Esophagus mucosa (tissue), 1 donor: ENCODE measurements at places on chromosomes 1 and 21. TPM values are rescaled to one million over a fixed set of nuclear protein-coding genes. Genes with fewer than 3 reads are reported as not detected.

- no peak for ATAC-seq
These were observed 619 bp upstream of the ZBTB8B start for GRCh38 chr1:32464191-32464715.

DNA sequence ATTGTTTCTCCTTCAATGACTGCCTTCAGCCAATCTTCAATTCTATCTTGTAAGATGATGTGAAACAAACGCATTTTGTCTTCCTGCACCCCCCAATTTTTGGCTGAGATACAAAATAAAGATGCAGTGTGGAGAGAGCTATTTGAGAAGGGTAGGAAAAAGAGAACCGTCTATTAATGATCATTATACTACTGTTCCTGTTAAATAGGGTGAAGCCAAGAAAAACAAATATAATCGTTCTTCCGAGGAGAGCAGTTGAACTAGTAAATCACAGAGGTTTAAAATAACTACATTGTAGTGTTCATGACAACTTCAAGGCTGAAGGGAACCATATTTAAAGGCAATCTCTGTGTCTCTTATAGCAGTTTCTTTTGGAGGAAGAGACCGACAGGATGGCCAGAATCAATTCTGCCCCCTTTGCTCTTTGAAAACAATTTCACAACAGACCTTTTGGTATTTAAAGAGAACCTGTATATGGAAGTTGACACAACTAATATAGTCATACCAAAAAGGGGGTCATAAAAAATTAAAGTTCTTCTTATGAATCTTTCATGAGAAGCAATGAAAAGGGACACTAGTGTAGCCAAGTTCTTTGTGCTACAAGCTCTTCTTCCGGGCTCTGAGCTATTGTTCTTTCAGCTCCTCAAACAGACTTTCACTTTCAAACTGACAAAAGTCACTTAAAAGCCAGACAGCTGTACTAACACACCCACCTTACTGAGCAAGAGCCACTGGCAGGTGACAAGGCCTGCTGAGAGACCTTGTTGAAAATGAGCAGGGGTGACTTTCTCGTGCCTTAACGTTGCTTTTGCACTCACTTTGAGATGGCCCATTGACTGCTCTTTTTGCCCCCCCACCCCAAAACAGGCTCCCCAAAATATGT is 30.9 kb downstream of the PROX1 start:
- no peak for ATAC-seq

DNA sequence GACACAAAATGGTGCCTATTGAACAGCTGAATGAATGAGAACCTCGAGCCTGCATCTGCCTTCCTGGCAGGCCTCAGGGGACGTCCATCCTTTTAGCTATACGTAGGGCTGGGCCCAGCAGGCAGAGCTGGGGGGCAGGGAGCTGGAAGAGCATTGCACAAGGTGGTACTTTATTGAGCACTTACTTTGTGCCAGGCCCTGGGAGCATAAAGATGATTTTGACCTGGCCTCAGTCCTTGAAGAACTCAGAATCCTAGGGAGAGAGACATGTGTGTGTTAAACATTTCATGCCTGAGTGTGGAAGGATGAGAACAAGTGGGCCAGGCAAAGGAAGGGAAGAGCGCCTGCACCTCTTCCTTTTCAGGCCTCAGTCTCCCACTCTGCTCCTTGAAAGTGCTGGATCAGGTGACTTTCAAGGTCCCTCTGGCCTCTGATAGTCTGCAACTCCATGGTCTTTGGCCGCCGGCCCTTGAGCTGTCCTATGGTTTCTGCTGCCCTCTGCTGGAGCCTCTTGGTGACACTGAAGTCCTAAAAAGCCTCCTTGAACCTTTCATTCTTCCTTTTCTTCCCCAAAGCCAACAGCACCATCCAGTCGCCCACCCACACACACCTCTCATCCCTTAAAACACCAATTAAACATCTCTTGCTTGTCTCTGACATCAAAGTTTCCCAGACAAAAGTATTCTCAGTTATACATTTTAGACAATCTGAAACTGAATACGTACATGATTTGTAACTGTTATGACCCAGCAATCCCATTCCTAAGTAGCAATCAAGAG is 3.5 kb upstream of the PEAR1 start:
- peak; percentile 33 for ATAC-seq

- peak; percentile 61 for ATAC-seq
These were observed 15.7 kb upstream of the ATP13A2 start for GRCh38 chr1:17027403-17027802.

DNA sequence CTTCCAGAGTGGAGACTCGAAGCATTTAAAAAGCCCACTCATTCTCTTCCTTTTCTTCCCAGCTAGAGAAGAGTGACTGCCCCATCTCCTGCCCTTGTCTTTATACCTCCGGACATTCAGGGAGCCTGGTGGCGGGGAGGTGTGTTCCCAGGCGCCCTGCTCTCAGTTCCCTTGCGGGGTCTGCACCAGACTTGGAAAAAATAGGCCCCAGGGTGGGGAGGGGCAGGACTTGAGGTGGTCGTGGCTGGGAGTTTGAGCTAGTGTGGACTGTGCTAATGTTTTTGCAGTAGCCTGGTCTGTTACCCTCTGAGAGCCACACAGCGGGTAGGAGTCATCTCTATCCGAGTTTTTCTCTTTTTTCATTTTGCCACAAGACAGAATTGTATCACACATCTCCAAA is 139.1 kb downstream of the PEX14 start:
- ATAC-seq, result peak; percentile 25

- ATAC-seq, result no peak
These were observed 8.0 kb downstream of the TRNAU1AP start for GRCh38 chr1:28560886-28561285.

DNA sequence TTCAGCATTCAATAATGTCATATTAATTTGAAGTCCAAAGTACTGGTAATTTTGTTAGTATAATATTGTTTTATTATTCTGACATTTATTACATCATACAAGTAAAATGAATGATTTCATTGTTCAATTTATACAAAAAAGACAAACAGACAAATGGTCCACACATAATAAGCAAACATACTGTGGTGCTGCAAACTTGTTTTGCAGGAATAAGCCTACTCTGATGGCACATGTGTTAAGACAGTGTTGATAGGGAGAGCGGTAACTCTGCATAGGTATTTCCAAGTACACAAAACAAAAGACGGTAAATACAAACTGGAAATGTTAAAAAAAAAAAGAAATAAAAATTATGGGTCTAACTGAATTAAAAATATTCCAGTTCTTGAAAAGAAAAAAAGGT is 59.7 kb upstream of the DPYD start:
- no peak for ATAC-seq

DNA sequence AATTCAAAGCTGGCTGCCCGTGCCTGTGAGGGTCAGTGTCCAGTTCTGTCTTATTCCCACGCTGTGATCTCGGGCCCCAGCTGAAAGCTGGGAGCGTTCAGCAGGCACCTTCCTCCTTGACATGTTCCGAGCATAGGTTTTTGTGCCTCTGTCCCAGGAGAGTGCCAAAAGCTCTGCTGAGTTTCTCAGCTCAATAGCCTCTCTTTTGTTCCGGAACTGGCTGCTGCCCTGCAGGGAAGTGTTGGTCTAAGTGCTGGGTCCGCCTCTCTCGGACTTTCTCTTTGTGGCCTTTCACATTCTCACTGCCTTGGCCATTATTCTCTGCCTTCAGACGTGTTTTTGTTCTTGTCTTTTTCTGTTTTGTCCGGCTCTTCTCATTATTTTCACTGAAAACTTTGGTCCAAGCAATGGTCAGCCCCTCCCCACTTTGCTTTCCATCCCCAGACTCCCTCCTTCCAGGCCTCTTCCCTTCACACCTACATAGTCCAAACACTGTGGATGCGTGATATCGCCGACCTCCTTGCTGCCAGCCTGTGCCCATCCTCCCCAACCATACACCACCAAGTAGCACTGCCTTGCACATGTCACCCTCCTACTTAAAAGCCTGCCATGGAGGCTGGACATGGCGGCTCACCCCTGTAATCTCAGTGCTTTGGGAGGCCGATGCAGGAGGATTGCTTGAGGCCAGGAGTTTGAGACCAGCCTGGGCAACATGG is 233.8 kb downstream of the RHOU start:
- no peak for ATAC-seq

DNA sequence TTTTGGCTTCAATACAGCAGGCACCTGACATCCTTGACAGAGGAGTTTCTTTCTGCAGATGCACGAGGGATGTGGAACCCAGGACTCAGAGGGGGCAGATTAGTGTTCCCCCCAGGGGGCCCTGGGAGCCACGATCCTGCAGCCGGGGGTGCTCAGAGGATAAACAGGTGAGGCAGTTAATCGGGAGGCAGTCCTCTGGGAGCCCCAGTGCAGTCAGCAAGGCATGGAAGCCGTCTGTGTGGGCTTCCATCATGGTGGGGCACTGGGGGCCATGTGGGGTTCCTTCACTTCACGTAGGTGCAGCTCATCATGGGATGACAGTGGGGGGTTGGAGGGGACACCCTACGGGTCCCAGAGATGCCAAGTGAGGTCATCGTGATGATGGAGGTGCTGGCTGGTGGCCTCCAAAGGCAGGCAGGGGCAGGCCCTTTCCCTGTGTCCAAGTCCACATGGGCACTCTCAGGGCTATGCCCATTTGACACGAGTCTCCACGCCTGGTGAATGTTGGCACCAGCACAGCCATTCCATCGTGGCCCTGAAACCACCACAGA is 59.3 kb upstream of the ABCG1 start:
- no peak for ATAC-seq

GRCh38 chr21:25967901-25968438 is 202.6 kb downstream of the APP start:
- peak; percentile 45 for ATAC-seq

- no peak for ATAC-seq
These were observed 348.7 kb downstream of the CHRM3 start for GRCh38 chr1:239735111-239735510.

DNA sequence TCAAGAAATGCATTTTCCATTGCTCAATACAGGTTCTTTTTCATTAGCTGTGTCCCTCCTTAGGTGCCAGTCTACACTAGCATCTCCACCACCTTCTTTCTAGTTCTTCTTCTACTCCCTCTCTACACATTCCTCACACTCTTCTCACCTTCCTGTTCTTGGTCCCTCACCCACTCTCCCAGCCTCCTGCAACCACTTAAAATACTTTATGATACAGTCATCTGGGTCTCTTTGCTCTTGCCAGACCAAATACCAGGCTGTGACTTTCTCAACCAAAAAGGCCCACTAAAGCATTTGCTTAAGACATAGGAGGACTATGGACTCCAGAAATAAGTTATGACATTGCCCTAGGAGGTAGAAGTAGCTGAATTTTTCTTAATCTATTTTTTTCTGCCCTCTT is 35.1 kb downstream of the PIGM start:
- ATAC-seq, result no peak

- no peak for ATAC-seq
These were observed 285.0 kb downstream of the DUSP10 start for GRCh38 chr1:221456918-221457317.

DNA sequence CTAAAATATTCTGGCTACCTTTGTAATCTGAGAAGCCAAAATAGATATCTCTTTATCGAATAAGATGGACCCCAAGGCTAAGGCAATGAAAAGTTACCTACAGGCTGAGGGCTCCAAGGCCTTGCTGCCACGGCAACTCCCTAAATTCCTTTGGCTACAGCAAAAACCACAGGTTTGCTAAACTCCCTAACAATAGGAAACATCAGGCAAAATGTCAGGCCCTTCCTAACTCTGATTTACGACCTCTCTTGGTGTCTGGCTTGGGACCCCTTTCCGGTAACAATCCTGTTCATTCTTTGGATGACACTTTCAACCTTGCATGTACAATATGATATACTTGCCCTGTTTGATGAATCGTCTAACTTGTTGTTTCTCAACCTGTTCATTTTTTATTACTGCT is 11.3 kb upstream of the OR2T8 start:
- no peak for ATAC-seq

DNA sequence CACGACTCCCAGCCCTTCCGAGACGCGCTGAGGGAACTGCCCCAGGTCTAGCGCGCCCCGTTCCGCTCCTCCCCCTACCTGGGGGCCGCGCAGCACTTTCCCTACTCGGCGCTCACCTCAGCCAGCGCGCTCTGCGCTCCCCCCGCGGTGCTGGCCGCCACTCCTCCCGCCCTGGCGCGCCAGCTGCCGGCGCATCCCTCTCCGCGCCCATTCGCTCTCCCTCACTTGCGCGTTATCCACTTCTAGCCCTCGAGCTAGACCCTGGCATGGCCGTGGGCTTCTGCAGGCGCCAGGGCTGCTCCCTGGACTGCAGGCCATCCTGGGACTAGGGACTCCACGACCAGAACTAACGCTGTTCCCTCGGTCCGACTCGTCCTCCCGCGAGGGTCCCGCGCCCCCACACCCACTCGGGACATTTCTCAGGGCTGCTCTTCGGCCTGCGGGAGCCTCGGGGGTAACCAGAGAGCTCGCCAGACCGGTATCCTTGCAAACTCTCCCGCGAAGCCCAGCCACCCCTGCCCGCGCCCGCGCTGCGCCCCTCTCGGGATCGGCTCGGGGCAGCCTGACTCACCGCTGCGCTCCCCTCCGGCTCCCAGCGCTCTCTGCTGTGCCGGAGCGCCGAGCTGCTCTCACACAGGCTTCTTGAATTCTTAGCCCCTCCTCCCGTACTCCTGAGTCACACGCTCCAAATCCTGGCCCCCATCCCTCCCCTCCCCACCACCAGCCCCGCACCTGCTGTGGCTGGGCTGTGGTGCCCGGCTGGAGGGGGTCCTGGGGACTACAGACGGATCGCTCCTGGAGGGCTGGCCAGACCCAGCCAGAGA is at the start of gene NGF:
Gene NGF, minus strand, starts transcription at position 617 of the 824 bp plus-strand sequence. CDS start 51,454 bp downstream, outside the sequence.
- ATAC-seq, result peak; percentile 73

DNA sequence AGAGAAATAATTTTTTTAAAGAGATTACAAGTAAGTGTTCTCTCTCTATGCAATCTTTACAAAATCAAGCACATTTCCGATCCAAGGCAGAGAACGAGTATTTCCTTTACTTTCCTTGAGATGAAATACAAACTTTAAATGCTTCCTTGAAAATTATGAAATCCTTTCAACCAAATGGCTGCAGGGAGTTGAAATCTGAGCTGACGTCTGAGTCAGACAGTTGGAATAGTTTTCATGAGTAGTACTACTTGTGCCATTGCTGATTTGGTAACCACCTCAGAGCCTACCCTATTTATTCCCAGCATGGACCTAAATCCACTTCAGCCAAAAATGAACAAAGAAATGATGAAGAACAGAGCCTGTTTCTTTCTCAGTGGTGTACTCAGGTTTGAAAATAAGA is 183.6 kb downstream of the GIPC2 start:
- ATAC-seq, result peak; percentile 93

DNA sequence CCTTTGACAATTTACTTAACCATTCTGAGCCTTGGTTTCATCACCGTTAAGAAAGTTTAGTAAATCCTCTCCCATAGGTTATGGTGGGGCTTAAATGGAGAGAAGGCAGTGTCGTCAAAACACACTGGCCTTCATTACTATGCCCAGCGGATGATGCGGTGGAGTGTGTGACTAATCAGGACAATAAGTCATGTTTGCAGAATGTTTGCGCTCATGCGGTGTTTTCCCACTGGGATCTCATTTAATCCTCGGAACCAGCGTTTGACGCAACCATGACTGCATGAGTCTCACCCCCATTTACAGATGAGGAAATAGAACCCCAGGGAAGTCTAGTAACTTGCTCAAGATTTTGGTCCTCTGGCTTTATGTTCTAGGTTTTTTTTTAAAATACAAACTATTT is 17.5 kb downstream of the SLC26A9 start:
- ATAC-seq, result peak; percentile 81

- ATAC-seq, result peak; percentile 76
These were observed 80.2 kb downstream of the ADSS2 start for GRCh38 chr1:244371242-244372141.

- no peak for ATAC-seq
These were observed 977 bp downstream of the LCA5L start for GRCh38 chr21:39444421-39445180.

The TRIM17 gene
- 1.3 TPM for total RNA-seq

The SPATA6 gene
- 5.5 TPM for total RNA-seq

The LIPI gene
- not detected for total RNA-seq

The WDR64 gene
- not detected for total RNA-seq

The PTGFR gene
- total RNA-seq, result 0.24 TPM
